ENCODE measurements at places on chromosomes 5 and 9.
A peak's percentile ranks its signal among the peaks of the same experiment; 100 is the strongest.

- peak; percentile 23 for DNase-seq
Observed at GRCh38 chr5:139196296-139196956, 1.7 kb downstream of the SIL1 start.

DNA sequence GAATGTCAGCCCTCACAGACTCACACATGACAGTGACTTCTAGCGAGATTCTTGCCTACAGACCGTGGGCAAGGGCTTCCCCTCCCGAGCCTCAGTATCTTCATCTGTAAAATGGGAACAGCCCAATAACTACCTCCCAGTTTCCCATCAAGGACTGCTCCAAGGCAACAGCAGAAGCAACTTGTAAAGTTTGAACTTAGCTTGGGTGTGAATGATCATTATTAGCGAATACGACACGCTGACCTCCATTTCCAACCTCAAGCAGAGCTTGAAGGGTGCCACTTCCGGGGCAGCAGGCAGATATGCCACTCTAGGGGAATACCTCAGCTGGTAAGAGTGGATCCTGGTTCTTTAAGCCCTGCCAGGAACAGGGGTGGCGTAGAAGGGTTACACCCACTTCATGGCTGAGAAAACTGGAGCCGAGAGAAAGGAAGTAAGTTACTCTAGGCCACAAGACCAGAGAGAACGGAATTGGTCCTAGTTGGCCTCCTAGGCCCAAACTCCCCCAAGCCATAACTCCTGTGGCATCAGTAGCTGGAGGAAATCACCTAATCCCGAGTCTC, 2.0 kb downstream of the RNF44 start:
- DNase-seq = no peak

DNA sequence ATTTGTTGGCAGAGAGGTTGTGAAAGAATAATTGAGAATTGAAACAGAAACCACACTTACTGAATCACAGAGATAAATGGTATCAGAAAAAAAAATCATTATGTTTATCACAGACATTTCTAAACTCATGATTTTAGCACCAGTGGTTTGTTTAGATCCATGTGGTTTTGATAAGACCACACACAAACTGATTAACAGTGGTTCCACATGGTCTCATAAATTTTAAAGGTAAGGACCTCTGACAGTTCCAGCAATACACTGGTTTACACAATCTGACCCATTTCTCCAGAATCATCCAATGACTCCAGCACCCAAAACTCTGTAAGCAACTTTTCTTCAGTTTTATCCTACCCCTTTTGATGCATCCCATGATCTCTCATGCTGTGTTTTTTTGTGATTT, 261.2 kb downstream of the ANXA1 start:
- DNase-seq = no peak

DNA sequence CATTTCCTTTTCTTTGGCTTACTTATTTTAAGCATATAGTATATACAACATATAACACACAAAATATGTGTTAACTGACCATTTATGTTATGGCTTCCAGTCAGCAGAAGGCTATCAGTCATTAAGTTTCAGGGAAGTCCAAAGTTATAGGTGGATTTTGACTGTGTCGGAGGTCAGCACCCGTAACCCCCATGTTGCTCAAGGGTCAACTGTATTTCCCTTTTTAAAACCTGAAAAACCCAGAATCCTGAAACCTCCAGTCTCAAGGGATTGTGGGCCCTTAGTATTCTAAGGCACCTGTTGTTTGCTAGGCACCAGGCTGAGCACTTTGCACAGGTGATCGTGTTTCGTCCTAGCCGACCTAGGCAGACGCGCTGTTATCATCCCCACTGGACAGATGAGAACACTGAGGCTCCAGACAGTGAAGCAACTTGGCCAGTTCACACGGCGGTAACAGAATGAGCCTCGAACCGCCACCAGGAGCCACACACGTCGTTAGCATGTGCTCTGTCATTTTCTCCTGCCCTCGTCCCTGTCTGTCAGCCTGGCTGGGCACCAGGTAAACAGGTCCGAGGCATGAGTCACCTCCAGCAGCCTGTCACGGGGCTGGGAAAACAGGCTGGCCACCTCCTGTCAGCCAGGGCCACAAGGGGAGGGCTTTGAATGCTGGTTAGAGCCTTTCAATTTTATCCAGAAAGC, 39.9 kb downstream of the DUSP1 start:
- no peak for DNase-seq

DNA sequence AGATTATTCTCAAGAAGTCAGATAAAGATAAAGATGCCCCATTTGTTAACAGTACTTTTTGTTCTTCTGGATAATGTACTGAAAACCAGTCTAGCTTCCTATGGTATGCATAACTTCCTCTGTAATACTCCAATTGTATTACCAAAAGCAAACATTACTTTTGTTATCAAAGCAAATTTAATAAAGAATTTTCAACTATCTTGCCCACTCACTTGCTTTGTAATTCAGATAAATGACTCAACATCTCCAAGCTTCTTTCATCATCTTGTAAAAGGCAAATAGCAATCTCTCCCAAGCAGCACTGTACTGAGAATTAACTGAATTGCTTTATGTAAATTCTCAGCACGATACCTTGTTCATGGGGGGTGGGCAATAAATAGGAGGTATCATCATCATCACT, 98.3 kb downstream of the NFIB start:
- no peak for DNase-seq

- no peak for DNase-seq
Observed at GRCh38 chr5:54760182-54760935, 225.0 kb downstream of the ESM1 start.

- DNase-seq = no peak
Observed at GRCh38 chr5:159105145-159106053, 5.7 kb upstream of the EBF1 start.

GRCh38 chr9:21016701-21017491, 14.5 kb downstream of the HACD4 start:
- no peak for DNase-seq

- no peak for DNase-seq
Observed at GRCh38 chr9:136576269-136576626, 30.4 kb upstream of the NOTCH1 start.

DNA sequence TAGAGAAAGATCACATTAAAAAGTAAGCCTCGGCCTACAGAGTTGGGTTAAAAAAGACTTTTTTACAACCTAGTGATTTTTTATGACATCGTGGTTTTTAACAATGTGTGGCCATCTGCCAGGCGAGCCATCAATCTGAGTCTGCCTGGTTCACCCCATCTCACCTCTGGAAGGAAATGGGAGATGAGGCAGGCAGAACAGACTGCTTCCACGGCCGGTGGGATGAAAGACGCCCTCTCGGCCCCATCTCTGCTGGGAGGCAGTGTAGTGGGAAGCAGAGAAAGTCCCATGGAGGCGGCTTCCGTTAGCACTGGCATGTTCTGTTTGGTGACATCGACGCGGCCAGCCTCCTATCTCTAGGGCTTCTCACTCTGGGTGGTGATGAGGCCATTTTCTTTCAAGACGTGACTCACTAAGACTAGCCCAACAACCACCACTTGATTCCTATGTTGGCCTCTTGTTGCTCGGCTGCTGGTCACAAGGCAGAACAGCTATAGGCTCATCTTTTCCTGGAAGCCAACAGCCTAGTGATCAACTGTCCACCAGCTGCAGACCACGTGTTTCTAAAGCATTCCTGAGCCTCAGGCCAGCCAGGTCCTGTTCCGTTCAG, 132.4 kb upstream of the OTULINL start:
- no peak for DNase-seq

GRCh38 chr5:149803641-149804468, 73.7 kb downstream of the PPARGC1B start:
- no peak for DNase-seq

DNA sequence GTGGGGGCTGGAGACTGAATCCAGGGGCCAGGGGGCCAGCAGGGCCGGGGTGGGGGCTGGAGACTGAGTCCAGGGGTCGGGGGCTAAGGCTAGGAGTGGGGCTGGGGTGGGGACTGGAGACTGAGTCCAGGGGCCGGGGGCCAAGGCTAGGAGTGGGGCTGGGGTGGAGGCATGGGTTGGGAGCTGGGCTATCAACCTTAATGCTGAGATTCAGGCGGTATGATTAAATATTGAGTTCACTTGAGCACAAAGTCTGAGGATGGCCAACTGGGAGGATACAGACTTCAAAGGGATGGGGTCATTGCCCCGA, 17.0 kb upstream of the LRRC14B start:
- DNase-seq = no peak

DNA sequence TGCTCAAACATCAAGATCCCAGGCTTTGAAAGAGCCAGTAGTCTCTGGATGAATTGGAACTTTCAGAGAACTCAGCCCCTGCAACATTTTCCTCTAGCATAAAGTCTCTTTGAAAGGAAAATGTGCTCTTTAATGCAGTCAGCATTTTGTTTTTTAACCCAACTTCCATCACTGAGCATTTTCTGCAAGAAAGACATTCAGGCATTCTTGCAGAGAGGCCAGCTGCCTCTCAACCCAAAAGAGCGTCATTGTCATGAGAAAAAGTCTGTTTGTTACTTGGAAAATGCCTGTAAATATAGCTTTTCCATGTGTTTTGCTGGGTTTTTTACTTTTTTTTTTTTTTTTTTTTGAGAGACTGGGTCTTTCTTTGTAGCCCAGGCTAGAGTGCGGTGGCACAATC, 225.0 kb downstream of the ADAMTSL1 start:
- no peak for DNase-seq

DNA sequence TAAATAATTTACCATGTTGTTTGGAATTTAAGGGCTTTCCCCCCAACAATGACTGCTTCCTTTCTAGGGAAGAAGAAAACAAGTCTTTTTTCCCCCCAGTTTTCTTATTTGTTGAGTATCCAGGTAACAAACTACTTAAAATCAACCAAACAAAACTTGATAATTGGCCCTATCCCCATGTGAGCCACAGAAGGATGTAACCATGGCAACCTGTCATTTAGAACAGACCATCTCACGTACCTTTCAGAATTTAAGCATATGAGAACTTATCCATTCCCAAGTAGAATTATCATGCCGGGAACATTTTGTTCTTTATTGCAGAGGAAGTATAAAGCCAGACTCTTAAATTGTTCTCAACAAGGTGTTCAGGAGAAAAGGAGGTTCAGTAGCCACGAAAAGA, 392.3 kb downstream of the CETN3 start:
- no peak for DNase-seq

GRCh38 chr5:94021246-94021645, 279.8 kb upstream of the POU5F2 start:
- DNase-seq = peak; percentile 44

DNA sequence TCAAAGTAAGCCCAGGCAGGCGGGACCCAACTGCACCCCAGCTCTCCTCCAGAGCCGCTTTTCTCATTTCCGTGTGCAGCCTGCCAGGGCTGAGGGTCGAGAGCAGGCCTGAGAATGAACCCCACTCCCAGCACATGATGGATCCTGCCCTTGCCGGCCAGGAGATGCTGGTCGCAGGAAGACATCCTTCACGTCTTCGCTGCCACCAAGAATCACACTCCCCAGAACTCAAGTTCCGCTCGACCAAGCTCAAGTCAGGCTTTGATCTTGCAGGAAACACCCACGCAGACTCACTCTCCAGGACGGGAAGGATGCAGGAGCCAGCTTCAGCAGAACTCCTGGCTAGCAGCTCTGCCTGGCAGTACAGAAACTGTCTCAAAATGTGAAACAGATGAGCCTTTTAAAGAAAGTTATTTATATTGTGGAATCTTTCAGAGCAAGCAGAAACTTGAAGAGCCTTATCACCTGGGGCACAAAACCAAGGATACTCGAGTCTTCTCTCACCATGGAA, 102.4 kb downstream of the ROR2 start:
- no peak for DNase-seq

GRCh38 chr5:155529362-155529761, 515.8 kb downstream of the KIF4B start:
- no peak for DNase-seq
